ENCODE measurements at places on chromosomes 16 and 17.

GRCh38 chr16:52366983-52367382 lies 180.0 kb downstream of the TOX3 start:
- no peak for DNase-seq

DNA sequence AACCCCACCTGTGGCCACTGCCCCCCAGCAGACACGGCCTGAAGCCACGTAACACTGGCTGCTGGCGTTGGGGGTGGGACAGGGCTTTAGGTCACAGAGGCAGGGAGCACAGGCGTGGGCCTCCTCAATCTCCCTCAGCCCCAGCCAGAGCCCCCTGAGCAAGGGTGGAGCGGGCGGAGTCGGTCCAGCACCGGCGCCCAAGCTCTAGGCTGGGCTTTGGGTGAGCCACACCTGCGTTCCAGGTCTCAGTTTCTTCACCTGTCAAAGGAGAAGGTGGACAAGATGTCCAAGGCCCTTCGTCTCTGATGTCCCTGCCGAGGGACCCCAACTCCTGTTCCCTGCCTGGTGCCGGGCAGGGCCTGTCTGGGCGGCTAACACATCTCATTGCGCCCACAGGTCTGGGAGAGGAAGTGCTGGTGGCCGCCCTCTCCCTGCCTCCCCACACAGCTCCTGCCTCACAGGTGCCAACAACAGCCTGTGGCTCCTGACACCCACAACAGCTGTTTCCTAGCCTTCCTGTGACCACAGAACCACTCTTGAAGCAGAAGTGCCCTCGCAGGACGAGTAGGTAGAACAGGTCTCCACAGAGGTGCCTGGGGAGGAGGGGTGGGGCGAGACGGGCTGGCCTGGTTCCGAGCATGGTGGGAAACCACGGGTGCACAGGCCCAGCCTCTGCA lies 12.0 kb downstream of the FAM83G start:
- no peak for DNase-seq

DNA sequence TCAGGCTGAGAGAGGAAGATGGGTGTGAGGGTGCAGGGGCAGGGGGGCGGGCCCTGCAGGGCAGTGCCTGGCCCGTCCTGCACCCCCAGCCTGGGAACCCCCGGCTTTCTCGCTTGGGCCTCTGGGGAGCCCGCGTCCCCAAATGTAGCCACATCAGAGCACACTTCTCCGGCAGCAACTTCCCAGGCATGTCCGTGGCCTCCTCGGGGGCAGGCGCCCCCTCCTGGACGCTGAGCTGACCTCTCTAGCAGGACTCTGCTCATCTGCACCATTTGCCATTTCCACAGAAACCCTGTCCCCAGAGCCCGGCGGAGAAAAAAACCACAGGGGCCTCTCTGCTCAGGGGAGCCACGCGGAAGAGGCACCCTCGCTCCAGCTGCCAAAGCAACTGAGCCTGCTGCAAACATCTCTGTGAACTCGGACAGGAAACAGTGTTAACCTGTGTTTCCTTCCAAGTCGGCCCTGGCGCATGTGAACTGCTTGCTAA lies 63.4 kb downstream of the KLHDC4 start:
- DNase-seq = peak; percentile 69

GRCh38 chr17:47251421-47251940 lies 2.1 kb upstream of the ITGB3 start:
- no peak for DNase-seq

DNA sequence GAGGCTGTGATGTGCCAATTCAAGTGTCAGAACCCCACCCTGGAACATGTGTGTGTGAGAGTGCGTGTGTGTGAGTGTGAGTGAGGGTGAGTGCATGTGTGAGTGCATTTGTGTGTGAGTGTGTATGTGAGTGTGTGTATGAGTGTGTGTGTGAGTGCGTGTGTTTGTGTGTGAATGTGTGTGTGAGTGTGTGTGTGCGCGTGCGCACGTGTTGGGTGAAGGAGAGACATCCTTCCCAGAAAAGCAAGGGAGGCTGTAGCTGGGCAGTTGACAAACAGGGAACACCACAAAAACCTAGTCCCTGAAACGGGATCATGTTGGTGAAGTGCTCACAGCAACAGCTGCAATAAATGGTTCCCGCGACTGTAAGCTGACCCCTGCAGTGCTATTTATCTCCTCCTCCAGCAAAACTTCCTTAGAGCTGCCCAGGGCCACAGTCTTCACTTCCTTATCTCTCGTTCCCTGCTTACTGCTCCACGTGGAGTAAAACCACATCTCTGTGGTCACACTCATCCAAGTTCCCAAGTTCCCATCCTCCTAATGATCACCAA lies 40.1 kb upstream of the RPL38 start:
- DNase-seq = no peak

DNA sequence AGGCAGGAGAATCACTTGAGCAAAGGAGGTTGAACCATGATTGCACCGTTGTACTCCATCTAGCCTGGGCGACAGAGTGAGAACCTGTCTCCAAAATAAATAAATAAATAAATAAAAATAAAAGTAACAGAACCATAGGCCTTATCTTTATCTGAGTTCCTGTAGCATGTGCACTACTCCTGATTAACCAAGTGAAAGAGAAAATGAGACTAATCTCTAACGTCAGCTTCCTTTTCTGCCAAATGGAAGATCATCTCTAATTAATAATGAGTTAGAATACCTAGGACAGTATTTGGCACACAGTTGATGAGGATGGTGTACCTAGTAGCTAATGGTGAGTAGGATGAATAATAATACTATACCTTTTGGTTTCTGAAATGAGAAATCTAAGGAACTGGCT lies 520.4 kb downstream of the WWOX start:
- DNase-seq = no peak

GRCh38 chr16:85733839-85734170 lies 17.1 kb downstream of the C16orf74 start:
- no peak for DNase-seq

DNA sequence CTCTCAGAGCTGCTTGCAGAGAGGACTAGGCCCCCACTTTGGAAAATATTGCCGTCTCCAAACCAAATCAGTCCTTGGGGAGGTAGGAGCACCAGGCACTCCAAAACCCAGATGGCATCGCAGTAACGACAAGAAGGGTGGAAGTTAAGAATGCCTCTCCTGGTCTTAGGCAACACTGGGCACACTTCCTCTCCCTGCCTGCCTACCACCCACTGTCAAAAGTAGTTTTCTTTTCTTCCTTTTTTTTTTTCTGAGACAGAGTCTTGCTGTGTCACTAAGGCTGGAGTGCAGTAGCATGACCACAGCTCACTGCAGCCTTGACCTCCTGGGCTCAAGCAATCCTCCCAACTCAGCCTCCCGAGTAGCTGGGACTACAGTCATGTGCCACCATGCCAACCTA lies 47.2 kb downstream of the SRL start:
- no peak for DNase-seq

- no peak for DNase-seq
Observed at GRCh38 chr16:25625620-25626019, 66.1 kb upstream of the HS3ST4 start.

GRCh38 chr16:2737238-2737605 lies 15.2 kb upstream of the SRRM2 start:
- DNase-seq = no peak

DNA sequence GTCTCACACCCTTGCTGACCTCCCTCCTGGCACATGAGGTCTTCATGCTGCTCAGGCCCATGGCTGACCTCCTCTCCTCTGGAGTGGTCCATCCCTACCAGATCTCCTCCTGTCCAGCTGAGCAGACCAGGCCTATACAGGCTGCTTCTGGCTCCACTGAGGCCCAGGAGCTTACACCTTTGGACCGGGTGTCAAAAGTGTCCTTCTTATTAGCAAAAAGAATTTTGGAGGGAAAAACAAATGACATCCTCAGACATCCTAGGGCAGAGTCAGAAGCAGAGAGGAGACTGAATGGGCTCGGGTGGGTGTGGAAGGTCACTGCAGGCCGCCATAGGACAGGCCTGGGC lies 38.1 kb downstream of the WSB1 start:
- DNase-seq = no peak

- no peak for DNase-seq
Observed at GRCh38 chr16:7914748-7915147, 582.1 kb downstream of the RBFOX1 start.

Measured in stimulated activated CD4-positive, alpha-beta T cell treated with anti-CD3 and anti-CD28 coated beads, Interleukin-15, amount 100 ng/mL, for 24 hours (primary cell).